Activated T-cell treated with anti-CD3 and anti-CD28 coated beads for 1 hour (primary cell): ENCODE measurements at places on chromosomes 6 and 20.

GRCh38 chr6:15351631-15352030 is 105.8 kb downstream of the JARID2 start:
- DNase-seq = no peak

GRCh38 chr6:125558241-125558843 is 191.1 kb upstream of the HEY2 start:
- DNase-seq = no peak

- no peak for DNase-seq
Observed at GRCh38 chr20:31868853-31869672, 1.3 kb downstream of the DUSP15 start.

- peak; percentile 90 for DNase-seq
Observed at GRCh38 chr6:152983637-152984512, 1.0 kb upstream of the FBXO5 start.

GRCh38 chr6:20811109-20811761 is 277.0 kb downstream of the CDKAL1 start:
- DNase-seq = no peak

GRCh38 chr6:133130863-133131262 is 110.3 kb upstream of the EYA4 start:
- no peak for DNase-seq

DNA sequence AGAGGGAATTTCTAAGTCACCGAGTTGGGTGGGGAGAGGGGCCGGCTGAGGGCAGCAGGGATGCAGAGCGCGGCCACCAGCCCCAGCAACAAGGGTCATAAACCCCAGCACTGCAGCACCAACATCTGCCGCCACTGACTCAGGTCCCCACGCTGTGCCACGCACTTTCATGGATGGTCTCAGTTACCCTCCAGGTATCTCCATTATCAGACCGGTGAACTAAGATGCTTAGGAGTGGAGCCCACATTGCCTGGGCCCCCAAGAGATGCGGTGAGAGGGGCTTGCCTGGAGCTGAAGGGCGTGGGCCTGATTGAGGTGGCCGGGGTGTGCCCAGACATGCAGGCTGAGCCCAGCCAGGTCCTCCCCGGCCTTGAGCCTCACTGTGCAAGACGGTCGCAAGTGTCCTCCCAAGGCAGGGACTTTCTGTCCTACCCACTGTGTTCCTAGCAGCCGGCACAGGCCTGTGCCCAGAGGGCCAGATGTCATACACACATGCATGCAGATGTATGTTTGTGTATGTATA is 19.3 kb downstream of the RBM38 start:
- no peak for DNase-seq

GRCh38 chr6:131954059-131954774 is 3.0 kb upstream of the CCN2 start:
- no peak for DNase-seq

DNA sequence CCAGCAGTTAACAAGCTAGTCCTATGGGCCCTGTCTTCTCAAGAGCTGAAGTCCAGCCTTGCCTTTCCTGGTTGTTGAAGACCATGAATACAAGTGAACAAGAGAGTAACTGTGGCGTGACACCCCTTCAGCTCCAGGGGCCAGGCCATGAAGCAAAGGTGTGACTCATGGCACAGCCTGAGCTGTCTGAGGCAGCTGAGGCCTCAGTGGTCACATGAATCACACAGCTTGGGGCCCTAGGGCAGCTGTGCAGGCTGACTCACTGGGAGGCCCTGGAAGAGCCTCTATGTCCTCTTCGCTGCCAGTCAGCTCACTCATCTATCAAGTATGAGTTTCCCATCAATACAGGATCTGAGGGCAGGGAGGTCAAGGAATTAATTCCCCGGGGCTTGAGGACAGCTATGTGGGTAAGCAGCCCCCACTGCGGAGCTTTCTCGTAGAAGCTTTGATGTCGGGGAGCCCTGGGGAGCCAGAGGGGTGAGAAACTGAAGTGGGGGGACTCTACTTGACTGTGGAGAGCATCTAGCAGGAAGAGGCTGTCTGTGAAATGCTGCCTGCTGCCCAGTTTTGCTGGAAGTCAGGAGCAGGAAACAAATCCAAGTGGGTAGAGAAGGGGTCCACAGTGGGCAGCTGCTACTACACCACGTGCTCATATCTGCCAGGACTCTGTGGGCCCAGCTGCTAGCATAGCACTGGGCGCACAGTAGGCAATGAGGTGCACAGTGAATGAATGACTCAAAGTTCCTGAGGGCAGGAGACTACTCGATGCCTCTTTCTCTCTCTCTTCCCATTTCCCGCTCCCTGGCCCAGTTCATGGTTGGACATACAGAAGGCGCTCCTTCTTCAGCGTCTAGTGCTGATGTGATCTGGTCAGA is 13.7 kb upstream of the FAM83C start:
- no peak for DNase-seq

- DNase-seq = no peak
Observed at GRCh38 chr6:26155061-26155930, 68.1 kb downstream of the HFE start.

GRCh38 chr20:10669843-10670446 is 3.9 kb downstream of the JAG1 start:
- no peak for DNase-seq

DNA sequence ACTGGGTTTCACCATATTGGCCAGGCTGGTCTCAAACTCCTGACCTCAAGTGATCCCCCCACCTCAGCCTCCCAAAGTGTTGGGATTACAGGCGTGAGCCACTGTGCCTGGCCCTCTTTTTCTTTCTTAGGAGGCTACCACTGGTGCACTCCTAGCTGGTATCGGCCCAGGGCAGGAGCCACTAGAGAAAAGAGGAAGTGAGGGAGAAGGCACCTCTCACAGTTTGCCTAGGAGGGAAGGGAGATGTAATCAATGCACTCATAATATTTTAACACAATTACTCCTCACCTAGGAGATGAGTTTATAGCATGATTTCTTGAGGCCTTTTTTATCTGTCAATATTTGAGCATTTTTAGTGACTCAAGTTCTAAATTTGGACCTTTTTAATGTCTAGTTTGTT is 189.0 kb upstream of the SOX4 start:
- DNase-seq = no peak

GRCh38 chr6:513058-513457 is 121.5 kb downstream of the IRF4 start:
- DNase-seq = no peak

GRCh38 chr6:81002126-81002525 is 750.4 kb downstream of the TENT5A start:
- no peak for DNase-seq

GRCh38 chr6:117008618-117009017 is 131.6 kb downstream of the RFX6 start:
- DNase-seq = no peak
